ENCODE measurements at places on chromosomes 5 and 9.

- no peak for DNase-seq
These were observed 342.2 kb upstream of the RFX3 start for GRCh38 chr9:3868012-3868411.

DNA sequence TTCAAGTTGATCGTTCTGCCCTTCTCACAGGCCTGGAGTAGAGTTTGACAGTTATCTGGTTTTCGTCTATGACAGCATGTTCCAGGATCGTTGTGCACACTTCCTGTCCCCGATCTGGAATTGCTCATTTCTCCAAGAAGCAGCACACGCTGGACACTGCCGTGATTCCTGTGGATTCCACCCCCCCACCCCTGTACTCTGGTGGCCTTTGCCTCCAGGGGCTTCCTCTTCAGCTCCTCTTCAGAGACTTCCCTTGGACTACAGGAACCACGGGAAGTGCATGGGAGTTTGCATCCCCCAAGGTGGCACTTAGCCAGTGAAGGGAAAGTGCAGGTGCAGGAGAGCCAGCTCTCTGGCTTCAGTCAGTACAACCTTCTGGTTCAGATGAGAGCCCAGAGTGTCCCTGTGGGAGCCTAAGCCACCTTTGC is 160.7 kb downstream of the CACNA1B start:
- DNase-seq = no peak

- DNase-seq = no peak
These were observed 651.1 kb downstream of the CCDC171 start for GRCh38 chr9:16203729-16204573.

GRCh38 chr5:17340819-17341218 is 123.4 kb downstream of the BASP1 start:
- no peak for DNase-seq

- DNase-seq = no peak
These were observed 32.3 kb downstream of the HK3 start for GRCh38 chr5:176866707-176867310.

DNA sequence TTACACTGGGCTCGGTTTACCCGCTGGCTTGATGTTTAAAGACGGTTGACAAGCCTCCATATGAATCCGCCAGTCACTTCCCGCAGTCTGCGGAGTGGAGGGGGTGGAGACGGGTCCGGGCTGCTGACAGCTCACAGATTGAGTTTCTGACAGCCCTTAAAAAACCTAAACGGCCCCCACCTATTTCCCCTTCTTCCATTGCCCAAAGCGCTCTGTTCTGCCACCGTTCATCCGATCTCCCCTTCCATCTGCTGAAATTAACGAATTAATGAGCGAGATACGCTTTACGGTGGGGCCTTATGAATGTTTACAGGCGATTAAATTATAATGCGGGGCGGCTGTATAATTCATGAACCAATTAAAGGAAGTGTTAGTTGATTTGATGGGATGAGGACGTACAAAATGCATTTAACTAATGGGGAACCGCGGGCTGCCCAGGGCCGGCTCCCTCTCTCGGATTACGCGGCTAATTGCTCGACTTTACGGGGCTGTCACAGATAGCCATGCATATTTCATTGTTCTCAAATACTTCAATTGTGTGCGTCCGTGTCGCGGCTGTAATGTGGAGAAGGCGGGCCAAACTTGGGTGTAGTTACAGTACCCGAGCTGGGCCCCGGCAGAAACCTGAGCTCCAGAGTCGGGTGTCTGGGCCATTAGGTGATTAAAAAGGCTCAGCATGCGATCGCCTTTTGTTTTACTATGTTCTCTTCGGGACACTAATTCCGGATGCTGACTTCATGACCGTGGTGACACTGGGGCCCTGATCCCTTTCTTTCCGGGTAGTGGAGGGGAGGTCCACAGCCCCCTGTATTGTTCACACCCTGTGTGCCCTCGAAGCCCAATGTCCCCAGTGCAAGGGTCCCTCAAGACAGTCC is 74.9 kb downstream of the GTF3C4 start:
- DNase-seq = no peak

DNA sequence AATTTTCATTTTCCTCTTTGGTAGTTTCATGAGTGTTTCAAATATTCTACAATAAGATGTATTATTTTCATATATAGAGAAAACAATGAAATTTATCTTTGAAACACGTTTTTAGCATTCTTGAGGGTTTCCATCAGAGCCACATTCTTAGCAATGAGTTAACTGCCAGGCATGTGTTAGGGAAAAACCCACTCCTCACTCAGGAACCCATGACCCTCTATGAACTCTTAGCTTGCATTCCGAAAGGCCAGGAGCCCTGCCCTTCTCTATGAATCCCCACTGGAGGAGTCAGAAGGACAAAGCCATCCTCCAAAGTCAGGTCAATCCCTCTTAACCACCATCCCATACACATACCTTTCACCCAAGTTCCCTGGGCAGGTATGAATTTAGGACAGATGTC is 57.5 kb downstream of the ADAMTS12 start:
- no peak for DNase-seq

- no peak for DNase-seq
These were observed 537.2 kb upstream of the TLE4 start for GRCh38 chr9:79034583-79034982.

GRCh38 chr5:107542428-107542827 is 128.3 kb downstream of the EFNA5 start:
- DNase-seq = no peak

GRCh38 chr5:9148242-9148641 is 397.6 kb downstream of the SEMA5A start:
- no peak for DNase-seq

DNA sequence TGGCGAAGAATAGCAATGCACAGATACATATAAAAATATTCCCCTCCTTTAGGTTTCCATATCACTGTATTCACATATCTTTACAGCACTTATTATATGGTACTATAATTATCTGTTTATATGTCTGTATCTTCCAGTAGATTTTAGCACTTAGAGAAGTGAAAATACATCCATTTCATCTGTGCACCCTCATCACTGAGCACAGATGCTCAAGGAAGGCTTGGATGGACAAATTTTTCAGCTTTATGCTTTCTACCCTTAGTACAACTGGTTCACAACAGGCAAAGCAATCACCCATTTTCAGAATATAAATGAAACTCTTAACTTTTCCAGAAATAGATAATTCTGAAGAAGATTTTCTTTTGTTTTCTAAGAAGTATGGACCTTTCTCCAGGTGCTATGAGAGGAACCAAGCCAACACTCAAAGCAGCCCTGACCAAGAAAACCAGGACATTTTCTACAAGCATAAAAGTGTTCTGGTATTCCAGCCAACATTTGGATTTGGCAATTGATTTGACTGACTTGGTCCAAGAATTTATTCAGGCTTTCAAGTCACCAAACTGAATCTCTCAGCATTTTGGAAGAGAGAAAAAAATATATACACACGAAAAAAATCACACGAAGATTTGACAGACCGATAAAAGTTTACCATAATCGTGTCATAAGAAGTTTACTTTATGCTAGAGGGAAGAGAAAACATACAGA is 170.2 kb upstream of the CD180 start:
- no peak for DNase-seq

- peak; percentile 64 for DNase-seq
These were observed 757 bp downstream of the CDC26 start for GRCh38 chr9:113274474-113275156.

GRCh38 chr9:132546148-132547051 is 36.0 kb upstream of the BARHL1 start:
- DNase-seq = peak; percentile 54

All from NCI-H1436 (cell line).